Myocyte (in vitro differentiated cells): ENCODE measurements at places on chromosomes 16 and 17.

GRCh38 chr17:48747445-48748363 is 19.2 kb upstream of the HOXB13 start:
- DNase-seq, result no peak

DNA sequence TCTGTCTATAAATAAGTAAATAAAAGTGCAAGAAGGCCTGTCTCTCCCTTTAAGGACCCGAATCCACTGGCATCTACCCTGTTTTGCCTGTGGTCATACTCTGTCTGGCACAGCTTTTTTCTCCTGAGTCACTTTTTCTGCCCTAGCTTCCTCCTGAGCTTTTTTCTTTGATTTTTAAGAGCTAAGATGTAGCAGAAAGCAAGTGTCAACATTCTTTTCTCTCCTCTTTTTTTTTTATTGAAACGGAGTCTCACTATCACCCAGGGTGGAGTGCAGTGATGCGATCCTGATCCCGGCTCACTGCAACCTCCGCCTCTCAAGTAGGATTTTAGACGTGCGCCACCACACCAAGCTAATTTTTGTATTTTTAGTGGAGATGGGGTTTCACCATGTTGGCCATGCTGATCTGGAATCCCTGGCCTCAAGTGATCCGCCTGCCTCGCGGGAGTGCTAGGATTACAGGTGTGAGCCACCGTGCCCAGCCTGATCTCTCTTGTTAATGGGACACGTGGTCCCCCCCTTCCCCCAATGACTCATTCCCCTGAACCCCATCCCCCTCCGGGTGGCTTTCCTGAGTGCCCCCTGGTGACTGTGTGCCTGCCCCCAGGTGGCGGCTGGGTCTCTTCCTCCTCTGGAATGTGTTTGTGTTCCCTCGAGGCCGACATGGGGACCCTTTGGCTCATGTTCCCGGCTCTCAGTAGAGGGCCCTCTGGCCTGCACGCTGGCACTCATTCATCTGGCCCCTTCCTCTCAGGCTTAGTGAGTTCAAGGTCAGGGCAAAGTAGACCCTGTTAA is 14.2 kb downstream of the C16orf90 start:
- DNase-seq, result no peak

DNA sequence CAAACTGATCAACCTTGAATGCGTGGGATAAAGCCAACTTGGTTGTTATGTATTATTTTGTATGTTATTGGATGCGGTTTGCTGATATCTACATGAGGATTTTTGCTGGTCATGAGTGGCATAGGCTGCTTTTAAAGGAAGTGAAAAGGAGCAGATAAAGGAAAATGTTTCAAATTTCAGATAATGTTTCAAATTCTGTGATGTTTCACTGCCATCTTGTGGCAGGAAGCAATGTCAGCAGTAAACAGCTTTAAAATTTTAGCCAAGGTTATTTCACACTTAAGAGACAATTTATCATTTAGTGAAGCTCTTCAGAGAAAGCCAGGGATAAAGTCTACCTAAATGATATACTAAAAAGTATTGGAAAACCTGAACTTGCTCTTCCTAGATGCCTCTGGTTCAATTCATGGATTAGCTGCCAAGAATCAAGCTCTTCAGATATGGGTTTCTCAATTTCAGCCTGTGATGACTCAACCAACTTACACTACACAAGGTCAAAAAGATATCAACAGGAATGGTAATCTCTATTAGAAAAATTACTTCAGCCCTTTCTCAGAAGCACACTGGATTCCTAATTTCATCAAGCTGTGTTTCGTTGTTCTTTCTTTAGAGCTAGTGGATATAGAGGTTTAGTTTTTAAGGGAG is 136.0 kb upstream of the C17orf78 start:
- DNase-seq, result peak; percentile 21

- peak; percentile 89 for DNase-seq
These were observed at the start of gene NLRC5 for GRCh38 chr16:56988948-56989945. NLRC5 (plus strand) TSS chr16:56989557; CDS start chr16:57020713, 31,156 bp downstream.

DNA sequence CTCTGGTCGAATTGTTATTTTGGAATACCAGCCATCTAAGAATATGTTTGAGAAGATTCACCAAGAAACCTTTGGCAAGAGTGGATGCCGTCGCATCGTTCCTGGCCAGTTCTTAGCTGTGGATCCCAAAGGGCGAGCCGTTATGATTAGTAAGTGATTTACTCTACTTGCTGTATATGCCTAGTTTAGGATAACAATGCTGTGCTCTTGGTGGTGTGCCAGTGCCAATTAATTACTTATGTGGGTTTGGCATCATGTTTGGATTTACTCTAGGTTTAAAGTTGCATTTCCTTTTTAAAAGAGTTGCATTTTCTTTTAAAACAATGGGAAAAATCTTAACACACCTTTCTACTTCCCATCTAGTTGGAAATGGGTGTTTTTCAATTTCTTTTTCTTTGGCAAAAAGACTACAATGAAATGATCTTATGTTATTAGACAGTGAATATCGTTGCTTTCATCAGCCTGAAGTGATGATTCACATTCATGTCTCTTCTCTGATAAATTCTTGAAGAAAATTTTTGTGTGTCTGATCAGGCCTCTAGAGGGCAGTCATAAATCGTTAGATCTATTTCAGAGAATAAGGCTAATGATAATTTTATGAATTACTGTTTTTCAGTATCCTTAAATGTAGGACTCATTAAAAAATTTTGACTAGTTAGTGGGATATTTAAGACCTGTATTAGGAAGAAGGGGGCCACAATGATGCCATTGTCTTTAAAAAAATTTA is 5.6 kb downstream of the SF3B3 start:
- peak; percentile 67 for DNase-seq

DNA sequence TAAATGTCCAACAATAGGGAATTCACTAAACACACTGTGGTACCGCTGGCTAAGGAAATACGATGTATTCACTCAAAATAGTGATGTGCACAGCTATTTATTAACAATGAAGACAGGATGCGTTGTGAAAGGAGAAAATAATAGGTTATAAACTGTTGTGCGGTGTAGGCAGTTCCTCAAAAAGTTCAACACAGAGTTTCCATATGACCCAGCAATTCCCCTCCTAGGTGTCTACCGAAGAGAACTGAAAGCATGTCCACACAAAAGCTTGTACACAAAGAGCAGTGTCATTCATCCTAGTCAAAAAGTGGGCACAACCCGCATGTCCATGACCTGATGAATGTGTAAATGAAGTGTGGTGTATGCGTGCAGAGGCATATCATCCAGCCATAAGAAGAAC is 1.2 kb upstream of the CES1 start:
- DNase-seq, result no peak

DNA sequence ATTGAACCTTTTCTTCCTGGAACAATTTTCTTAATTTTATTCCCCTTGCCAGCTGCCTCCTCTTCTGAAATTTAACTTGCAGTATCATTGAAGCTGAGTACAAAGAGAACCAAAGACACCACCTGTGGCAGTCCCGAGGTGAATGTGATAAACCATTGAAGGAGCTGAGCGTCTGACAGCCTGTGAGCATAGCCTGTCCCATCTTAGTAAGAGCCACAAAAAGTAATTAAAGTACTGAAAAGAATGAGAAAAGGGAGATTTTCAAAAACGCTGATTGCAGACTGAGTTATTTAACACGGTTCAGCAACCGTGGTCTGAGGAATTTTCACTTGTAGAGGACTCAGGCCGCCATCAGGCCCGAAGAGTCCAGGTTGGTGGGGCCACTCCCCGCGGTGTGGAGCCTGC is 27.2 kb upstream of the ST6GALNAC1 start:
- DNase-seq, result no peak

DNA sequence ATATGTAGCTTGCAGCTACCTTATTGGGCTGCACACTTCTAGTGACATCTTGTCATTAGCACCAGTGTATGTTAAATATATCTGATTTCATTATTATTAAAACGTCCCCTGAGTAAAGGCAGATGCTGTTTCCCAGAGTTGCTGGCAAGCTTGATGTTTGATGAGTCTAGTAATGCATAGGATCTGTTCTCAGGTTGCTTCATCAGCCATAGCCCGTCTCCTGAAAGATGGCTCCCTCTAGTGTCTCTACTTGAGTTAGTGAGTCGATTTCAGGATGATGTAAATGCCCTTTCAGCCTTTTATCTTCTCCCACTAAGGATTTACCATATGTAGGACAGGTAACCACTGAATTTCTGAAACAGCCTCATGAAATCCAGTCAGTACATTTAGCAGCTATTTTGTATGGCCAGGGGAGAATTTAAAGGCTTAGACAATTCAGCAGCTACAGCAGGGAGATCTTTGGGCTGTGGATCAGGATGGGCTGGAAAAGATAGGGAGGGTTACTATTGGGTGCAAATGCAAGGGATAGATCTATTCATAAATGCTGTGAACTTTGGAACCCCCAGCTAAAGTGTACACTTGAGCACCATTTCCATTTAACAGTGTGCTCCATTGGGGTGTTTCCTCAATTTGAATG is 376.3 kb downstream of the CNTNAP4 start:
- DNase-seq, result peak; percentile 26

GRCh38 chr16:17939122-17939536 is 397.4 kb downstream of the NPIPA8 start:
- DNase-seq, result no peak

- DNase-seq, result no peak
These were observed 28.2 kb downstream of the ADAMTS18 start for GRCh38 chr16:77406680-77407079.

GRCh38 chr16:46973207-46973995 is at the start of gene DNAJA2:
DNAJA2 (minus strand) TSS chr16:46973674; CDS start chr16:46973572, 102 bp downstream.
- DNase-seq, result peak; percentile 88

DNA sequence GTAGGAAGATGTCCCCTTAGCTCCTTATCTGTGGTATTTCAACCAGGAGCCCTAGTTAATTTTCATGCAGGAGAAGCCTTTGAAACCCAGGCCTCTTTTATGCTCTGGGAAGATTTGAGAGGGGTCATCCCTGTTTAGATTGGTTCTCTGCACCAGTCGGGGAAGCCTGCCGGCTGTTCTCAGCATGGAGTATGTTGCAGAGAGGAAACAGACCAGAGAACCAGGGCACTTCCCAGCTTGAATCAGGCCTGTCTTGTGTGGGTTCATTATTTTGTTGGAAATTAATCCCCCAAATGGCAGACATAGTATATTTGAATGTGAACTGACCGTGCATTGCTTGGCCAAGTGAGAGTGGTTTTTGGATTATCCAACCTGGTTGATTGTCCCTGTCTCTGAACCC is 1082.1 kb upstream of the RBFOX1 start:
- DNase-seq, result no peak

- DNase-seq, result peak; percentile 40
These were observed 6.9 kb downstream of the PHOSPHO1 start for GRCh38 chr17:49223517-49224197.

GRCh38 chr16:21650521-21650920 is 1.9 kb downstream of the IGSF6 start:
- DNase-seq, result no peak

DNA sequence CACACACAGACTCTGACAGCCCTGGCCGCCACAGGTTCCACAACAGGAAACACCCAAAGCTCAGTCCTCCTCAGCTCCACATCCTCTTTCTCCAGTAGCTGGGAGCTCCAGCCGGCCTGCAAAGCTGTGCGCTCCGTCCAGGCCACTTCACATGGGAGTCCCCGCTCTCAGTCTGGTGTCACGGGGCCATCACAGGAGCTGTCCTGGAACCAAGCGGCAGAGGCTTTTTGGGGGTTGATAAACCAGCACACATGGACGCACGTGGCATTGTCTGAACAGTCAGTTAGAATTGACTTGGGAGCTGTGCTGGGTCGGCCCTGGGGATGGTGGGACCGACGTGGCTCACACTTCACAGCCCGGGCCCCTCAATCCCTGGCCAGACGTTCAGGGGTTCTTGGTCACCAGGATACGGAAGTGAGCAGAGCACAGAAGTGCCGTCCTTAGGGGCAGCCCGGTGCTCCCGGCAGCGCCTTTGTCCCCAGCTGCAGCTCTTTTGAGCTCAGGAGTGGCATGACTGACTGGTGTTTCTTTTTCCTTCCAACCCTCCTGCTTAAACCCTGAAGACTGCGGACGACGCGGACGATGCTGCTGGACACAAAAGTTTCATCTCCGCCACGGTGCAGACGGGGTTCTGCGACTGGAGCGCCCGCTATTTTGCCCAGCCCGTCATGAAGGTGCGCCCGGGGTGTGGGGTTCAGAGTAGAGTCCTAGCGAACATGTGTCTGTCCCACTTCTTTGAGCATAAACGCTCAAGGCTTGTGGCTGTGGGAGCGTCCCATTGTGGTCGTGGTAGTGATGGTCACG is 66.6 kb upstream of the CHMP6 start:
- DNase-seq, result no peak

- DNase-seq, result peak; percentile 88
These were observed 3.8 kb upstream of the TMEM100 start for GRCh38 chr17:55726440-55726839.

GRCh38 chr17:72898725-72899124 is 193.8 kb downstream of the SLC39A11 start:
- DNase-seq, result no peak

GRCh38 chr16:81636298-81636993 is 142.6 kb upstream of the PLCG2 start:
- DNase-seq, result no peak

GRCh38 chr16:50002190-50002589 is 22.8 kb upstream of the CNEP1R1 start:
- DNase-seq, result no peak

DNA sequence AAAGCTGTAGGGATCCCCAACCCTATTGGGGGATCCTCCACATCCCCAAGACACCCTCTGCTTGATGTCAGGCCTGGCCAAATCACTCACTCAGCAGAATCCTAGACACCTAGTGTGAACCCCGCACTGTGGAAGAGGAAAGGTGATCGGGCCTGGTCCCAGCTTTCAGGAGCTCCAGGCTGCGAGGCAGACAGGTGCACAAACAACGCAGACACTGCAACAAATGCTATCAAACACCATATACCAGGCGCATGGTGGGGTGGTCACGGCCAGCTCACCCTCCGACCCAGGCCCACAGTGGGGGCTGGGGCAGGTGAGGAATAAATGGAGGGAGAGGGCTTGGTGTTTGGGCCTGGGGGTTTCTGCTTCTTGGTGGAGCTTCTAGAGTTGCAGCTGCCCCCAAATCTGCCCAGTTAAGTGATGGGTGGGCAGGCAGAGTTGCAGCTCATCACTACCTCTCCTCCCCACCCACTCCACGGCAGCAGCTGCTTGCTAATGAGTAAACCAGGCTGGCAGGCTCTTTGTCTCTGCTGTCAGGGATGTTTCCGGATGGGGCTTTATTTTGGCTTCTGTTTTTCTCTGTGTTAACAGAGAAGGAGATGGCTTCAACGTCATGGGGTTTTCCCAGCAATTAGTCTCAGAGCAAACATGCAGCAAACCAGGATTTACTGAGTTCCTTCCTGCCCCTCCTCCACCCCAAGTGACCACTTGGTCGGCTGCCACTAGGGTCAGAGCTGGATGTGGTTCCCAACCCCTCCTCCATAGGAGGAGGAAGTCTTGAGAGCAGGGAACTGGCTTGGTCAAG is 46.6 kb downstream of the PECAM1 start:
- DNase-seq, result peak; percentile 88

- DNase-seq, result peak; percentile 81
These were observed 1.9 kb downstream of the CCR10 start for GRCh38 chr17:42679492-42680330.
